ENCODE measurements at places on chromosomes 6 and 20.

GRCh38 chr6:20924911-20925543 lies 390.8 kb downstream of the CDKAL1 start:
- no peak for DNase-seq

GRCh38 chr6:154528310-154528915 lies 17.9 kb upstream of the CNKSR3 start:
- no peak for DNase-seq

GRCh38 chr6:16955899-16956298 lies 146.0 kb upstream of the STMND1 start:
- no peak for DNase-seq

GRCh38 chr6:144364208-144364720 lies 79.1 kb downstream of the UTRN start:
- no peak for DNase-seq

GRCh38 chr6:82246802-82247504 lies 591 bp downstream of the IBTK start:
- no peak for DNase-seq

DNA sequence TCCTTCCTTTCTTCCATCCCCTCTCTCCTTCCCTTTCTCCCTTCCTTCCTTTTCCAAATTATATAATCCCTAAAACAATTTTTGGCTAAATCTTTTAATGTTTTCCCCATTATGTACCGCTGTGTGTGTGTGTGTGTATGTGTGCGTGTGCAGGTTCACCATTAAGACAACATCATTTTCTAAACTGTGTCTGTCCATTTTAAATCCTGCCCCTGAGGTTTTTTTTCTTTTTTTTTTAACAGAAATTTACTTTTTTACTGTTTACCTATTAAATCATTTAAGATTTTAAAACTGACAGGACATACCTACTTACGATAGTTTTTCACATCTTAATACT lies 366.3 kb upstream of the EPHA7 start:
- no peak for DNase-seq

- DNase-seq = no peak
These were observed 262.7 kb downstream of the CD83 start for GRCh38 chr6:14380086-14380820.

- no peak for DNase-seq
These were observed 64.8 kb downstream of the SLC2A10 start for GRCh38 chr20:46774236-46774635.

DNA sequence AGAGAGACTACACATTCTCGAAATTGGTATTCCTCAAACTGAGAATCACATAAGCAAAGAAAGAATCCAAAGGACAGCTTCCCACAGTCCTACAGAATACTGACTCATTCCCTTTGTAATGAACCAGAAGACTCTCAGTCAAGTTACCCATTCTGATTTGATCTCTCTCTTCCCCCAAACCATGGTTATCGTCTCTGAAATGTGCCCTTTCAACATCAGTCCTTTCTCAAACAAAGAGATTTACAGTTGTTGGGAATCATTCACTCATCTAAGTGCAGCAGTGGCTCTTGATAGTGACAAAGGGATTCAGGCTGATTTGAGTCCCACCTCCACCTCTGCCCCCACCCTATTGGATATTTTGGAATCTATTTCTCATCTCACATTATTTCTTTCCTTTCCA lies 15.0 kb upstream of the RSPO3 start:
- DNase-seq = no peak

GRCh38 chr6:13593720-13594119 lies 19.3 kb downstream of the SIRT5 start:
- DNase-seq = no peak

GRCh38 chr20:33793011-33793931 lies 17.9 kb upstream of the CHMP4B start:
- no peak for DNase-seq

DNA sequence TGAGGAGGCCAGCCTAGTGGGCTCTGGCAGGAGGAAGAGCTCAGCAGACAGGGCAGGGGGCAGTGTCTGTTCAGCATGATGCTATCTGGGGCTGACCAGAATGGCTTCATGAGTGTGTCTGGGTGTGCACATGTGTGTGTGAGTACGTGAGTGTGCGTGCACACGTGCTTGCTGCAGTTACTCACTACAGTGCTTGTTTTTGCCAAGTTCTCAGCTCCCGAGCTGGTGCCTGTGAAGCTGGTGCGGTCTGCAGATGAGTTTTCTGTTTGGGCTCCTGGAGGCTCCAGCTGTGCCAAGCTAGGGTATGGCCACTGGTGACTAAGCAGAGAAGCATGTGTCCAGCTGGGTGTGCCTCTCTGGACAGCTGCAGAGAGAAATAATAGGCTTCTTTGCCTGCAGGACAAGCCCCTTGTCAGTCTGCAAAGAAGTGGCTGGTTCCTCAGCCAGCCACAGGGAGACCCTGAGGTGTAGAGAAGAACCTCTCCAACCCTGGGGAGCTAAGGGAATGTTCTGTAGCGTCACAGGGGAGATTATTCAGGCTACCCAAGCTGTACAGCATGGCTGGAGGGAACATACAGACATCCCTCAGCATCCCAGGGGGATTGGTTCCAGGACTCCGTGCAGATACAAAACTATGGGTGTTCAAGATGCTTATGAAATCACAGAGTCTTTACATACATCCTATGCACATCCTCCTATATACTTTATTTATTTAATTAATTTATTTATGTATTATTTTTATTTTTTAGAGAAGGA lies 40.2 kb upstream of the FAM50B start:
- DNase-seq = no peak

GRCh38 chr20:3828798-3829197 lies 8.5 kb downstream of the AP5S1 start:
- DNase-seq = no peak

DNA sequence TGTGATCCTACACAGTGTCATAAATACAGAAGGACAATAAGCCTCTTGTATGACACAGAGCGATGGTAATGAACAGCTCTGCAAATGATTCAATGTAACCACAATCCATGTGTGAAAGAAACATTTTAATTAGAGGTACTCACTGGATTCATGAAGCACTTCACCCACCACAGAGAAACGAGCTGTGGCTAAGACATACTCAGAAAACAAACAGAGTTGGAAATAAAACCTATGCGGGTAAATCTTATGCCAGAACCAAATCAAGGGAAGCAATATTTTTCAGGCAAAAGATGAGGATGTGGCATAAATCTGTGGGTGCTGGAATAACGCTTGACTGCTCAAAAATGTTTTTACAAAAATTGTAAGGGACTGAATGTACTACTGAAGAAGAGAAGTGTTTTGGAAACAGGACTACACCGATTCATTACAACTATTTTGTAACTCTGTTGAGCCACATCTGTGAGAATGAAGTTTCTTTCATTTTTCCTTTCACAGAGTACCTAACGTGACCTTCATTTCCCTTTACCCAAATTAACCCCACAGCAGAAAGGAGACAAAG lies 112.1 kb downstream of the WDR27 start:
- no peak for DNase-seq

GRCh38 chr20:38073307-38074071 lies 39.9 kb downstream of the RPRD1B start:
- DNase-seq = no peak

DNA sequence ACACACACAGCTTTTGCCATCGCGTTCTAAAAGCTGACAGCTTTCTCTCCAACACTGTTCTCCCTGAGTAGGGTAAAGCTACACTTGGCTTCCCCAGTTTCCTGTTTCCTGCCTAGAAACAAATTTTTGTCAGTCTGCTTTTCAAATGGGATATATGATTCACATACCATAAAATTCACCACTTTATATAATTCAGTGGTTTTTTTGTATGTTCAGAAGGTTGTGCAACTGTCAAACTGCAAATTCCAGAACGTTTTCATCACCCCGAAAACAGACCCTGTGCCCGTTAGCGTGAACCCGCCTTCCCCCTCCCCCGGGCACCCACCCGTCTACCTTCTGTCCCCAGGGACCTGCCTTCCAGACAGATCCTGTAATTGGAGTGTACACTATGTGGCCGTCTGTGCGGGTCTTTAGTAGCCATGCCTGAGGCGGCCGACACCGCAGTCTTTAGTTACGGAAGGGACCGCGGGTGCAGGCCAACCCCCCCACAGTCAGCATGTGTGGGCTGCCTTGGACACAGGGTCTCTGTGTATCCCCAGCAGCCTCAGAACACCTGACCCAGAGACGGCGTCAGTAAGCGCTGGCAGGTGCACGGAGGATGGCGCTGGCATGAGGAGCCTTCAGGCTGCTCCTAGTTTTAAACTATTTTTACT lies 16.6 kb downstream of the HRH3 start:
- DNase-seq = no peak

- DNase-seq = no peak
These were observed 134.6 kb downstream of the PHACTR1 start for GRCh38 chr6:12851123-12851695.

DNA sequence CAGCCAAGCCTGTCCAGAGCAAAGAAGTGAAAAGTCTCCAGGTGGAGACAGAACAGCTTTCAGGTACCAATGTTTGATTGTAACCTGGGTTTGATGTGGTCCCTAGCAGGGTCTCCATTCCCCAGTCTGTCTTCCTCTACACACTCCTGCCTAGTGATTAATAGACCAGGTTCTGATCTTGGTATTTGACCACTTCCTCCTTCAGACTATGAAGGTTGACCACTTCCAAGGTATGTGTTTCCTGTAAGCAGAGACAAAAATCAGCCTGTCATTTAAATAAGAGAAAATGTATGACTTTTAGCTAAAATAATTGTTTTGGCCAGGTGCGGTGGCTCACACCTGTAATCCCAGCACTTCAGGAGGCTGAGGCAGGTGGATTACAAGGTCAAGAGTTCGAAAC lies 41.8 kb upstream of the TOP1 start:
- DNase-seq = no peak

DNA sequence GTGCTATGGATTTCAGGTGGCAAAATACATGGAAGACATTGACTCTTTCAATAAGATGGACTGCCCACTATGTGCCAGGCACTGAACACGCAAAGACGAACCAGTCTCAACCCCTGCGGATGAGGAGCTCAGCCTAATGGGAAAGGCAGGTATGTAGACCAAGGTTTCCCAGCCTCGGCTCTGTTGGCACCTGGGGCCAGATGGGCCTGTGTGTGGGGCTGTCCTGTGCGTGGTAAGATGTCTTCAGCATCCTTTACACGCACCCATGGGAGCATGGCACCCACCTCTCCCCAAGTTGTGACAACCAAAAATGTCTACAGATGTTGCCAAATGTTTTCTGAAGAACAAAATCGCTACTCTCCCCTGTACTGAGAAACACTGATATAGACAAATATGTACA lies 82.6 kb upstream of the FOXQ1 start:
- no peak for DNase-seq

DNA sequence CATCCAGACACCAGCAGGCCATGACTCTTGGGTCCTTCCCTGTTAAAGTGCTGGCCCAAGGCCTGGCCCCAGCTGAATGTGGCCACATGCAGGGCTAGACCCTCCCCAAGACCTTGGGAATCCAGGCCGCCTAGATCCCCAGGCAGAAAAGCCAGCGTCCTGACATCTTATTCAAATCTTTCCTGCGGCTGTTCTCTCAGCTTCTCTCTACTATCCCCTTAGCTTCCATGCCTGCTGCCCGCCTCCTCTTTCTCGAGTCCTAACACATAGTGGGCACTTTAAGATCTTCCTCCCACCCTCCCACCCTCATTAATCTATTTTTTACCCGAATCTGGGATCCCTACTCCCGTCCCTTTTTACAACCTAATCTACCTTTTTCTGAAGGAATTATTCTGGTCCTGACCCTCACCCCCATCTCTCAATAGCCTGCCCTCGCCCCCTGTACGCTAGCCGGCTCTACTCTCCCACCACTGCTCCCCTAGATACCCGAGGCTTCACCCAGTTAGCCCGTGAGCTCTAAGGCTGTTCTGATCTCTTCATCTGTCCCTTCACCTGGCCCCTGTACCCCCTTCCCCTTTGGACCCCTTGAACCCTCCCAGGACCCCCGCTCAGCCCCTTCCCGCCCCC lies at the start of gene CCHCR1:
TSS of gene CCHCR1 (minus strand) at position 290 of the 627 bp plus-strand sequence. CDS start at position 88, 202 bp downstream.
- DNase-seq = no peak

DNA sequence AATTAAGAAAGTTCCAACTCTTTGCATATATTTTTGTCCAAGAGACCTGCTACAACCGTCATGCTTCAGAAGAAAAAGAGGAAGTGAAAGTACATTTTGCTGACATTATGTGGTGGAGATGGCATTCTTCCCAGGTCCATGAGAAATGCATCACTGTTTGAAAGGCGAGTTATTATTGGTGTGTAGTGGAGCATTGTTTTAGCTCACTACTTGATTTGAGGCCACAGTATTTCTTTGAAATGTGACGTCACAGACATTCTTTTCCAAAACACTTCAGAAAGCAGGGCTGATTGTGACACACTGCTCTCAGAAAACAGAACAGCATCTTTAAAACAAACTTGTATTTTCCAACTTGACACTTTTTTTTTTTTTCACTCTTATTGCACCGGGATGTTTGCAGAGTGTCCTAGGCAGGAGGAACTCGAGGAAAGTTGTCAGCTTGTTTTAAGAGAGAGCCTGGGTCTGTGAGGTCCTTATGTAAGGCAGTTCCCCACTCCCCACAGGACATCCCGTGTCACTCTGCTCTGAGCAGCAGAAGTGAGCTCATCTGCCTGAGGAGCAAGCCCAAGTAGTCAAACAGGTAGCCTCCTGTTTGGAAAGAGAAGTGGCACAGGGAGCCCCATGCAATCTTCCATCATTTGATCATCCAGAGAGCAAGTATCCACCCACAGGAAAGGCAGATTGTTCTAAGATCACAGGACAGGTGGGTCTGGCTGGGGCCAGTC lies 1.1 kb downstream of the SPTLC3 start:
- no peak for DNase-seq

- DNase-seq = no peak
These were observed 110.2 kb downstream of the NKAIN2 start for GRCh38 chr6:123913863-123914262.

DNA sequence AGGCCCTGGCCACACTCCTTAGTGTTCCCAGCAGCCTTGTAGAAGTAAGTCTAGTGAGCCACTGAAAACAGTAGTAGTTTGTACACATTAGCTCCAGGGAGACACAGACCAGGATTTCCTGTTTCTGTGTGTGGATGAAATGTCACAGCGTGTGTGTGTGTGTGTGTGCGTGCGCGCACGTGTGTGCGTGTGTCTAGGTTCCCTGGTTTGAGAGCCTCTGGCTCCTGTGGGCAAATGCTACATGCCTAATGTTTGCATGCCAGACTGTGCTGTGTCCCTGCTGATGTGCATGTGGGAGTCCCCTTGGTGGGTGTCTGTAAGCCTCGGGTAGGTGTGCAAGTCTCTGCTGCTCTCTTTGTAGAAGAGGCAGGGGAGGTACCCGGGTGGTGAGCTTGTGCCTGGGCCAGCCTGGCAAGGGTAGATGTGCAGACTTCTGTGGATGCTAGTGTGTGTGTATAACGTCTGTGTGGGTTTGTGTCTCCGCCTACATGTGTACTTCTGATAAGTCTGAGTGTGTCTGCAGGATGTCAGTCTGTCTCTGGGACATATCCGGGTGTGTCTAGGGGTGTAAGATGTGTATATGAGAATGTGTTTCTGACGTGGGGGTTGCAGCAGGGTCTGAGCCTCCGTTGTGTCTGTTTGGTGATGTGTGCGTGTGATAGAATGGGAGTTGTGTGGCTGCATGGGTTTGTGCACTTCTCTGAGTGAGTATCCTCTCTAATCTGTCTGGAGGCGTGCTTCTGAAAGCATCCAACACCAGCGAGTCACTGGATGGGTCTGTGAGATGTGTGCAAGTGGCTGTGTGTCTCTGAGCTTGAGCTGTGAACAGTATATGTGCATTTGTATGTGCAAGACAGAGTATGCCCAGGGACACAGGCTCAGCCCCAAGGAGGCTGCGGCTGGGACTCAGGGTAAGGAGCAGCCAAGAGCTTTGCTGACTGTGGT lies 19.0 kb upstream of the TLDC2 start:
- no peak for DNase-seq

GRCh38 chr6:157732416-157733161 lies 90.5 kb upstream of the SNX9 start:
- no peak for DNase-seq

Measured in stimulated activated CD8-positive, alpha-beta memory T cell treated with anti-CD3 and anti-CD28 coated beads, Interleukin-7, amount 100 ng/mL, for 48 hours (primary cell).